Globus pallidus (tissue), 1 donor: ENCODE measurements at places on chromosomes 1 and 21.

- DNase-seq = no peak
Observed at GRCh38 chr21:14975136-14975919, 89.5 kb downstream of the NRIP1 start.

- no peak for DNase-seq
Observed at GRCh38 chr1:53503433-53504217, 44.4 kb downstream of the DMRTB1 start.

- no peak for DNase-seq
Observed at GRCh38 chr1:205751036-205751651, 1.2 kb upstream of the NUCKS1 start.

DNA sequence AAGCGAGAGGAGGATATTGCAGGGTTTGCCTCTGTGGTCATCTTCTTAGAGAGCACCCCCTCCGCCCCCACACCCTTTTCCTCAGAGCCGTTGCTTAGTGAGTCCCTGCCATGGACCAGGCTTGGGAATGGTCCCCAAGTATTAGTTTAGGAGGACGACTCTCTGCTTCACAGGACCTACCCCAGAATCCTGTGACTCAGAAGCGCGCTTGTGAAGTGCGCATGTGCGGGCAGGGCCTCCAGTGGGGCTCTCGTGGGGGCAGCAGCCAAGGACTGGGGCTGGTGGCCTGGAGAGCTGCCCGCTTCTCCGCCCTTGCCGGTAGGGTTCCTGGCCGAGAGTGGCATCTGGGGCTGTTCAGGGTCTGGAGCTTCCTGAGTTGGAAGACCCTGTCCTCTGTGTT, 37.3 kb upstream of the HMGN1 start:
- DNase-seq = peak; percentile 31

DNA sequence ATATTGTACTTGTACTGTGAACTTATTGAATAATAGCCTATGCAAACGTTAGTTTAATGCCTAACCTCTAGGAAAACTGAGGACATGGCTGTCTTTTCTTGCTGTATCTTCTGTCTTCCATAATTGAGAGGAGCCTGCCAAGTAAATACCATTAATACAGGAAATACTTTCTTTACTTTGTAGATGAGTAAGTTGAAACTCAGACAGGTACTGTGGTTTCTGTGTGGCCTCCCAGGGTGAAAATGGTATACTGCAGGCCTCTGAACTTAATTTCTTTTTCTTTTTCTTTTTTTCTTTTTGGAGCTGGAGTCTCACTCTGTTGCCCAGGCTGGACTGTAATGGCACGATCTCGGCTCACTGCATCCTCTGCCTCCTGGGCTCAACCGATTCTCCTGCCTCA, 208.8 kb upstream of the ADGRL4 start:
- DNase-seq = no peak

GRCh38 chr1:195965475-195965874, 642.8 kb downstream of the KCNT2 start:
- DNase-seq = no peak

- no peak for DNase-seq
Observed at GRCh38 chr1:45238846-45239245, 32.4 kb upstream of the ZSWIM5 start.
